ENCODE measurements at places on chromosomes 6 and 20.

GRCh38 chr20:31723319-31724078 is 831 bp upstream of the BCL2L1 start:
- DNase-seq, result peak; percentile 90

DNA sequence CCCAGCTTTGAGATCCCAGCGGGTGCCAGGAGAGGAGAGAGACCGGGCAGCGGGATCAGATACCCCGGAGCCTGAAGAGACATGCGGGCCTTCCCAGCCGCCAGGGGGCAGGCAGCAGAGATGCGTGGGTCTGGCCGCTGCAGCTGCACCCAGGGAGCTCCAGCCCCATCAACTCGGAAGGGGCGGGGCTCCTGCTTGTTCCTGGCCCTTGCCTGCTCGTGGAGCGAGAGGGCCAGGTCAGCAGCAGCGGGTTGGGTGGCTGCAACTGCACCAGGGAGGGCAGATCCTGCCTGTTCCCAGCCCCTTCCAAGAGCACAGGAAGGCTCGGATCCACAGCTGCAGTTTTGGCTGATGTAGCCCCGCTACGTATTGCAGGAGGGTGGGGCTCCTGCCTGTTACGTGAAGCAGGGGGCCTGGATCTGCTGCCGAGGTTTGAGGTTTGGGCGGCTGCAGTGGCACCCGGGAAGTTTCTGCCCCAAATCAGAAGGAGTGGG is 532.8 kb downstream of the RFPL4B start:
- DNase-seq, result no peak

DNA sequence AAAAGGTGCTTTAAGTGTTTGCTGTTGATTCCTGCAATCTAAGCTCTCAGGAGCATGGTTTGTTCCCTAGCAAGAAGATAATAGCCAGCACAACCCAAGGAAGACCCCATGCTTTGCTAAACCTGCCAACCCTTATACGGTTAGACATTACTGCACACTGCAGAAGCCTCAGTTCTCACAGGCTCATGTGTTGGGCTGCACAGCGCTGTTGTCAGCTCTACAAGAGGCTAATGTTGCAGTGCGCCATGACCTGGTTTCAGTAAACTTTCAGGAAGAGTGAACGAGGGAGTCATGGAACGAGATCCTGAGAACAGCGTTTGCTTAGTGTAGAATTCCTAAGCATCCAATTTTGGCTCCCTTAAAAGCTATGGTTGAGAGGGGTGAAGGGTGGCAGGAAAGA is 218.5 kb downstream of the ARHGAP18 start:
- no peak for DNase-seq

GRCh38 chr6:30700340-30700739 is 9.6 kb upstream of the NRM start:
- DNase-seq, result no peak

DNA sequence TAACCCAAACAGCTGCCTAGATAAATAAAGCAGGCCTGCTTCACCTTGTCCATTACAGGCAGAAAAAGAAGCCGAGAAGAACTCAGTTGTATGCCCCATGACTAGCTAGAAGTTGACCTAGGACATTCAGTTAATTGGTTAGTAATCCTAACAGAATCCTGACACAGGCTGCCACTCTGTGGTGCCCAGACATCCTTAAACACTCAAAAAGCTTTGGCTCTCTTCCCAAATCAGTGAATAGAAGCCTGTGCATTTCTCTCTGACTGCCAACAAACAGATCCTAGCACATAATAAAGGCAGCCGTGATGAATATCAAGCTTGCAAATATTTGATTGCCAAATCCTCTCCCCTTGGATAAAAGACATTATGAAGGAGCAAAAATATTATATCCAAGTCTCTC is 519.1 kb upstream of the EYS start:
- DNase-seq, result no peak

DNA sequence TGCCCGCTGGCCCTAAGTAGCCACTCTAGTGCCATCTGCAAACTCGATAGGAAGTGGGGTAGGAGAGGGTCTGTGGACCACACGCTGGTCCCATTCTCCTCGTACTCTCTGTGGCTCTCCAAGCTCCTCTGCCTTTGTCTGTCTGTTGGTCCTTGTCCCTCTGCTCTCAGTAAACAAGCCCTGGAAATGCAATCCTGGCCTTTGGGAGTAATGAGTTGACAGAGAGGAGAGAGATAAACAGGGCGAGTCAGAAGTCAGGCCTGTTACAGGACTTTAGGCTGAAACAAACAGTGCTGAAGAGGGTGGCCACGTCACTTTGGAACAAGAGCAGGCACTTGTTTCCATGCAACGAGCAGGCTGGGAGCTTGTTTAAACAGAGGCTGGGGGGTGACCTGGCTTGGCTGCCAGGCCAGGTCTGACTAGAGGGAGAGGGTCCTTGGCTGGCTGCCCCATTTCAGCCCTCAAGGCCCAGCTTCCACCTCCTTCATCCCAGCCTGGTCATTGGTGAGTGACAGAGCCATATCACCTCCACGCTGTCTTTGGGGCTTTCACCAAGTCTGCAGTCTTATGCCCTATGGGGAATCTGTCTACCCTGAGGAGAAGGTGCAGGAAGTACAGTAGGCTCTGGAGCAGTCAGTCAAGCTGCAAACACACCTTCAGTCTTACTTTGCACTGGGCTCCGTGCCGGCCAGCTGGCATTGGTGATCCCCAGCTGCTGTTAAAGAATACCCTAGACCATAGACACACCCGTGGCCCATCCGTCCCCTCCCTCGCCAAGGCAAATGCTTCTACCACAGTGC is 22.6 kb downstream of the FOXP4 start:
- no peak for DNase-seq

DNA sequence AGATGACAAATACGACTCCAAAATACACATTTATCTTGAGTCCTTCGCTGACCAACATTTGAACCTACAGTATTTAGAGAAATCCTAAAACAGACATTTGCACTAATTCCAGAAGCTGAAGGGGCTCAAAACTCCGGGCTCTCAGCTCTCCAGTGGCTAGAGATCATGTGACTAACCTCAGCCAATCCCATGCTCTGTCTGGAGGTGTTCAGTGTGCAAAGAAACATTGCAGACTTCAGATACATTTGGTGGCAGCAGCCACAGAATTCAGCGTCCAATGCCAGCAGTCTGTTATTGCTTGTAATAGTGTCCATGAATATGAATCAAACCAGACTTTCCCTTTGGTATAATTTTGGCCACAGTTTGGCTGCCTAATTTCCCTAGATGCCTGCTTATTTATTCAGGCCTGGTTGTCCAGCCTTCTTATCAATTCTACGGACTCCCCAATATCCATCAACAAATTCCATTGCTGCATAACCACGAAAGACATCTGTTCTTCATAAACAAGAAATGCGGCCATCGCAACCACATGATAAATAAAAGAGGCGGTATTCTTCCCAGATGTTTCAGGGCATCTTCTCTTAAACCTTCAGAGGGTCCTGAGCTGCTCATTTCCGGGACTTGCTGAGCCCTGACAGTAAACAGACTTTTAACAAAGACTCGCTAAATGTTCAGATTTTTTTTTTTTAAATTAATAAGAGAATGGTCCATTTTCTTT is 14.5 kb upstream of the CYP24A1 start:
- no peak for DNase-seq

DNA sequence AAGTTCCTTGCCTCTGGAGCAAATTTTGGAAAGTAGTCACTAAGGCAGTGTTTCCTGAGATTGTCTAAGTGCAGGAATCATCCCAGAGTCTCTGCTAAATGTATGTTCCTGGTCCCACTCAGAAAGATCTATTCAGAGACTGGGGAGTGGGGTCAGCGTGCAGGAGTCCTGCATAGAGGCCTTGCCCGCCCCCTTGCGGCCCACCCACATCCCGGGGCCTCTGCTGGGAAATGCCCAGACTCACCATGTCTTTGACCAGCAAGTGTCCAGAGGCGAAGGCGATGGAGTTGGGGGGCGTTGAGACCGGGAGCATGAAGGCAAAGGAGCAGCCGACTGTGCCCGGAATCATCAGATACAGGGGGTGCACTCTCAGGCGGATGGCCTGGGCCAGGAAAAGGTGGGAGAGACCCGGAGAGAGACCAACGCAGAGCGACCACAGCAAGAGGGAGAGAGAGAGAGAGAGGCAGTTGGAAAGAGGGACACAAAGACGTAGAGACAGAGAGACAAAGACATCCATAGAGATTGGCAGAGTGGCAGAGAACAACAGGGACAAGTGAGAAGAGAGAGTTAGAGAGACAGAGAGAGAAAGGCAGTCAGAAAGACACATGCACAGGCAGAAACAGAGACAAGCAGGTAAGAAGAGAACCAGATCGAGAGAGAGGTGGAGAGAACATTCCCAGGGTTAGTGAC is 12.9 kb upstream of the OCSTAMP start:
- DNase-seq, result no peak

Measured in esophagus squamous epithelium (tissue), 5 donors.